ENCODE measurements at places on chromosomes 13 and 19.

GRCh38 chr19:50361290-50362029 lies 4.0 kb downstream of the NAPSA start:
- DNase-seq: no peak

DNA sequence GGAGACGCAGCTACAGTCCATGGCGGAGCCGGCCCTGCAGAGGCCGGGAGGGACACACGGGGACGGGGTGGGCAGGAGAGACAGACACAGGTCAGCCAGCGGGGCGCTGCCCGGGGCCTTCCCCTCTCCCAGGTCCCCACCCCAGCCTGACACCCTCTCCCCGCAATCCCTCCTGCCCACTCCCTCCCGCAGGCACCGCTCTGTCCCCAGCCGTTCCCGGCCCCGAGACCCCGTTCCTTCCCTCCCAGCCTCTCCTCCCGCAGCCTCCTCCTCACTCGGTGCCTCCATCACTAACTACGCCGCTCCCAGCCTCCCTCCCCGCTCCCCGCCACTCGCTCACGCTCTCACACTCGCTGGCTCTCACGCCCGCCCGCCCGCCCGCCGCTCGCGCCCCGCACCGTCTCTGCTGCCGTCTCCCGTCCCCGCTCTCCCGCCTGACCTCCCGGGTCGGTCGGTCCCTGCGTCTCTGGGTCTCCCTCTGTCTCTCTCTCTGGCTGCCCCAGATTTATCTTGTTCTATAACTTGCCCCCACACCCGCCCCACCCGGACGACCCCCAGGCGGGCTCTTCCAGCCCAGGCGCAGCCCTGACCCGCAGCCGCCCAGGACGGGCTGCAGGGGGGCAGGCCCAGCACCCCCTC lies 15.2 kb downstream of the ERFL start:
- DNase-seq: no peak

DNA sequence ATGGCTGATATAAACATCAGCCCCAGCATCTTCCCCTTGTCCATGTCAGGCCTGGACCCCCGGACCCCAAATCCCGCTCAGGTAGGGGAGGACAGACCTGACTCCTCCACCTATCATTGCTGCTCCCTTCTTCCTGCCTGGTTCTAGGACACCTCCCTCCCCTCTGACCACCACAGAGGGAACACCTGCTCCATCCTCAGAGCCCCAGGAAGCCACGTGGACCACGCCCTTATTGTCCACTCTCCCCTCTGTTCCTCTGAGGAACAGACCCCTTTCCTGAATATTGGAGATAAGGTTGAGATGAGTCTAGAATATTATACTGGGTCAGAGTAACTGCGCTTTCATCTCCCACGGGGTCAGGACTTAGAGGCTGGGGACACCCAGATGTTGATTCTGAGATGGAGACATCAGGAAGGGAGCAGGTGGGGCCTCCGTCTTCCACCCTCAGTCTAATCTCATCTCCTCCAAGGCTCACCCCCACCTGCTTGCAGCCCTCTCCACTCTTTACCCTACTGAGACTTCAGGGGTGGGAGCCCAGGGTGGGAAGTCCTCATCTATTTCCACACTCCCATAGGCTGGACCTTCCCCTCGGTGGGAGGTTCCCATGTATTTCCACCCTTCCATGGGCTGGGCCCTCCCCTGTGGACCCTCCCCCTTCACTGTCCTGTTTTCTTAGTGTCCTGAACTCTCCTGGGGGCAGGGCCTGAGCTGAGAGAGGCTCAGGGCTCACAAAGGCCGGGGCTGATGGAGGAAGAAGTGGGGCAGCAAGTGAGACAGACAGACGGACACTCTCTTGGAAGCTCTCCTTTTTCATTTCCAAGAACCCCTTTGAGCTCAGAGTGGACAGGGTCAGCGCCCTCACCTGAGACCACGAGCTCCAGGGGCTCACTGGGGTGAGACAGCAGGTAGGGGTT lies 2.7 kb downstream of the LILRA4 start:
- no peak for DNase-seq

DNA sequence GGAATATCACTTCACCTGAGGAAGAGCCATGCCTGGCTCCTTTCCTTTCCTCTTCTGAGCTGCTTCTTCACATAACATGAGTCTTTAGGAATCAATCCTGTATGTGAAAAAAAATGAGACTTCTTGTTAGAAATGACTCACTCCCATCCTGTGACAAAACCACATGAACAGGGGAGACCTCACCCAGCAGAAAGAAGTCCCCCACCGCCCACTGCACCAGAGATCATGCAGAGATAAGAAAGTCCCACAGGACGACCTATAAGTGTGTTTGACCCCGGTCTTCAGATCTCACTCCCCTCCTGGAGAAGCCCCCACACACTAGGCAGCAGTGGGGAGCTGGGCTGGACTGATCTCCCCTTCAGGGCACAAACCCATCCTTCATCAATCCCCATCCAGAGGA lies 7.8 kb downstream of the ZNF600 start:
- no peak for DNase-seq

DNA sequence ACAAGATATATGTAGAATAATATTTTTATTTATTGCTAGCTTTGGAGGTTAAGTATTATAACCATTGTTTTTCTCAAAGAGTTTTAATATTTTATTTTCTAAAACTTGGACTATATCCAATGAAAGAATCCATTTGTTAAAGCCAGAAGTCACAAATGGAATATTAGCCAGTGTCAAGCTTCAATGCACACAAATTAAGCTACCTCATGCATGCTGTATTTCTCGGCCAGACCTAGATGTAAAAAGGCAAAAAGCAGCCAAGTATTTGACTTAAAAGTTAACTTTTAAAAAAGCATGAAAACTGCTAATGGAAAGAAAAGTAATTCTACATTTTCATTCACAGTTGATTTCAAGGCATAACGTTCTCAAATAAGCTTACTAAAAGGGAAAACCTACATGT lies 160.0 kb upstream of the ATXN8OS start:
- no peak for DNase-seq

GRCh38 chr19:38362076-38362945 lies 12.1 kb upstream of the PSMD8 start:
- DNase-seq: no peak

- DNase-seq: no peak
Observed at GRCh38 chr13:113142876-113143275, 15.6 kb upstream of the PROZ start.

DNA sequence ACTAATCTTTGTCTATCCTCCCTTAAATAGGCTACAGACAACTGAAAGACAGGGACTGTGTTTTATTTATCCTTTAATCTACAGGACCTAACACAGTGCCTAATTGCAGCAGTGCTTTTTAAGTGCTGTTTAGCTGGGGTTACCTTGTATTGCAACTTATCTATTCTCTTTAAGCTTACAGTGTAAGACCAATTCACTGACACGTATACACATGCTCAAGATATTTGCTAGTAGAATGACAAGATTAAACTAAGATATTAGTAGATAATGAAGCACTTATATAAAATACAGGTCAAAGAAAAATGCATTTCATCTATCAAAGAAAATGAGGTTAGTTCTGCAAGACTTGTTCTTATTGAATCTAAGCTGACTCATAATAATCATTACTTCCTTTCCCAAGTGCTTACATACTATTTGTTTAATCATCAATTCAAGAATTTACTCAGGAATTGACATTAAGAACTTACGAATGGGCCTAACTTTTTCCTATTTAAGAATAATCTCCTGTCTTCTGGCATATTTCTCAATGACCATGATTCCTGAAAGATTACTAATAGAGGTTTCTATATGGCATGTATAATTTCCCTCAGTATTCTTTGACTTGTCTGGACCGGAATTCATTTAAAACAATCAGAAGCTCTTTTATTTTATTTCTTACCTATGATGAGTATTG lies 75.8 kb upstream of the MAB21L1 start:
- DNase-seq: peak; percentile 51

DNA sequence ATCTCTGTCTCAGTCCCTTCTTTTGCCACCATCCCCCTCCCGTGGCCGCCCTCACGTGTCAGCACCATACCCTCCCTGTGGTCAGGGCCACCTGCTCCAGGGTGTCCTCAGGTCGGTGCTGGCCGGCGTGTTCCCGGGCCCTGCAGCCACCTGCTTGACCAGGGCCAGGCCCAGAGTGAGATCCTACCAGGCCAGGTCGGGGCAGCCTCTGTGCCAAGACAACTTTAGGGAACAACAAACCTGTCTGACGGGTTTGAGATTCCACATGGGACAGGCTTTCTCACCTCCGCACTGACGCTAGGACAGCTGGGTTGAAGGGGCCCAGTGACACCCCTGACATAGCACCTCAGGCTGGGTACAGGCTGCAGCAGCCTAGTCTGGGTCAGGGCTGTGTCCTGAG lies 7.5 kb upstream of the SBNO2 start:
- no peak for DNase-seq

- DNase-seq: peak; percentile 15
Observed at GRCh38 chr13:71661921-71662320, 205.1 kb downstream of the DACH1 start.

- no peak for DNase-seq
Observed at GRCh38 chr13:72839831-72840426, 58.0 kb downstream of the PIBF1 start.

DNA sequence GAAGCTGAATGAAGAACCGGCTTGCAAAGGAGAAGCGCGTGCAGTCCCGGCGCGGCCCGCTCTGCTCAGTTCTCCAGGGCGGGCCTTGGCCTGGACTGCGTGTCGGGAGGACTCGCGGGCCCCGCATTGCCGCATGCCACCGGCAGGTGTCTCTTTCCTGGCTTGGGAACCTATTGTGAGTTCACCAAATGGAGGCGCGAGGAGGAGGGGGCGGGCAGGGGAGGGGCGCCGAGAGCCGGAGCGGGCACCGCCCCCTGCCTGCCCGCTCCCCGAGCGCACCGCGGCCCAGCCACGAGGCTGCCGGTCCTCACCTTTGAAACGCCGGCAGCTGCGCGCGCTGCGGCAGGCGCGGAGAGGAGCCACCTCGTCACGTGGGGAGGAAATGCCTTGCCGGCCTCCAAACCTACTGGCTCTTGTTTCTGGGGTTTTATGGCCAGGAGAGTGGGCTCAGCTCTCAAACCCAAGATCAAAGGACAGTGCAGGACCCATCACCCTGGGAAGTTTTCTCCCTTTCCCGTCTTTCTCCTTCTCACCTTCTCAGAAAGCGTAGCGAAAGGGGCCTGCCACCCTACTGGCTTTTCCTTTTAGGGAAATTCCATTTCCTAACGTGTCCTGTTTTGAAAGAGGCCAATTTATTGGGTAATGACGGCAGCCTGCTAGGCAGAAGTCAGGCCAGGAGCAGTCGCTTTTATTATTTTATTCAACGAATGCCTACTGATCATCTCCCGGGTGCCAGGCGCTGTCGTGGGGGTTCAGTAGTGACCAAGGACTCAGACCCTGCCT lies 13.8 kb upstream of the UBE2L5 start:
- DNase-seq: no peak
